Mesendoderm (in vitro differentiated cells): ENCODE measurements at places on chromosomes 6 and 20.
A peak's percentile ranks its signal among the peaks of the same experiment; 100 is the strongest.

- no peaks in the 10 kb centered on the region for H3K36me3 ChIP-seq
- DNase-seq: no peak
- no peak overlapping the region for H3K4me3 ChIP-seq
- H3K27me3 ChIP-seq: no peaks in the 10 kb centered on the region
- H3K27ac ChIP-seq: no peak overlapping the region
Observed at GRCh38 chr6:34616227-34616585, 60.1 kb upstream of the SPDEF start.

DNA sequence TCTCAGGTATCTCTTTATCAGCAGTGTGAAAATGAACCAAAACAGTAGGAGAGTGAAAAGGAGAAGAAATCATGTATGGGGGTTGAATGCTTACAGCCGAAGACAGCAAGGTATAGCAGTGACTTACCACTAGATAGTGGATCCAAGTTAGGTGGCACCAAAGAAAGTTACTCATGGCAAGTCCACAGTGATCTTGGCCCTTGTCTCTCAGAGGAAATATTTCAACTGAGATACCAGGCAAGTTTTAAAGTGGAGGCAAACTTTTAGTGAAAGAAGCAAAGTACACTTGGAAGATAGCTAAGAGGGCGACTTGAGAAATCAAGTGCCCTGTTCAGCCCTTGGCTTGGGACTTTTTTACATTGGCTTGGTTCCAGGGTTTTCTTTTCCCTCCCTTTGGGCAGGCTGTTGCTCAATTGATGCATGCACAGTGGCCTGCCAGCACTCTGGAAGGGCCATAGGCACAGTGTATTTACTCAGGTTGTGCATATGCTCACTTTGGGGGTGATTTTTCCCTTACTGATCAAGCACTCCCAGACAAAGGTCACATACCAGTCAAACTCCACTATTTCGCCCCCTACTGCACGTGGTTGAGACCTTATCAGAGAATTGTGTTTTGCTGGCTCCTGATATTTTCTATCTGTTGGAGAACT, 329.5 kb upstream of the KHDRBS2 start:
- H3K4me3 ChIP-seq: no peak overlapping the region
- no peaks in the 10 kb centered on the region for H3K27me3 ChIP-seq
- no peak for DNase-seq
- no peak overlapping the region for H3K27ac ChIP-seq
- no peaks in the 10 kb centered on the region for H3K36me3 ChIP-seq

GRCh38 chr6:90464507-90464906, 122.4 kb downstream of the MAP3K7 start:
- no peak for DNase-seq
- H3K36me3 ChIP-seq: no peaks in the 10 kb centered on the region
- no peaks in the 10 kb centered on the region for H3K27me3 ChIP-seq
- no peak overlapping the region for H3K27ac ChIP-seq

DNA sequence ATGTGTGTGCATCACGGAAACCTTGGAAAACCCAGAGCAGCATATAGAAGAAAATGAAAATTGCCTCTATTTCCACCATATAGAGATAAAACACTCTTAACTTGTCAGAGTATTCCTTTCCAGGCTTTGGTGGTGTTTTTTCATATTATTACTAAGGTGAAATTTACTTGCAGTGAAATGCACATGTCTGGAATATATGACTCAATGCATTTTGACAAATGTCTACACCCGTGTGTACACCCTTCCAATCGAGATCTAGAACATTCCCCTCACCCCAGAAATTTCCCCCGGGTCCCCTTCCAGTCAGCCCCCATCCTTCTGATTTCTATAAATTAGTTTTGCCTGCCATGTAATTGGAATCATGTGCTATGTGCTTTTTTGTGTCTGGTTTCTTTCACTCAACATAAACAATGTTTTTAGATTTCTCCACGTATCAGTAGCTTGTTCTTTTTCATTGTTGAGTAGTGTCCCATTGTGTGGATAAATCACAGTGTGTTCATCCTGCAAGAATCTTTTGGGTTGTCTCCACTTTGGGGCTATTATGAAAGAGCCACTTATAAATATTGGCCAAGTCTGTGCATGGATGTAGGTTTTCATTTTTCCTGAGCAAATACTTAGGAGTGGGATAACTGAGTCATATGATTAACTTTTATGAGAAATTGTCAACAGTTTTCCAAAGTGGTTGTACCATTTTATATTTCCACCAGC, 19.9 kb upstream of the PREX1 start:
- H3K36me3 ChIP-seq: no peaks in the 10 kb centered on the region
- H3K4me3 ChIP-seq: no peak overlapping the region
- peaks cover 5% of the 10 kb centered on the region for H3K4me1 ChIP-seq
- no peaks in the 10 kb centered on the region for H3K27me3 ChIP-seq

DNA sequence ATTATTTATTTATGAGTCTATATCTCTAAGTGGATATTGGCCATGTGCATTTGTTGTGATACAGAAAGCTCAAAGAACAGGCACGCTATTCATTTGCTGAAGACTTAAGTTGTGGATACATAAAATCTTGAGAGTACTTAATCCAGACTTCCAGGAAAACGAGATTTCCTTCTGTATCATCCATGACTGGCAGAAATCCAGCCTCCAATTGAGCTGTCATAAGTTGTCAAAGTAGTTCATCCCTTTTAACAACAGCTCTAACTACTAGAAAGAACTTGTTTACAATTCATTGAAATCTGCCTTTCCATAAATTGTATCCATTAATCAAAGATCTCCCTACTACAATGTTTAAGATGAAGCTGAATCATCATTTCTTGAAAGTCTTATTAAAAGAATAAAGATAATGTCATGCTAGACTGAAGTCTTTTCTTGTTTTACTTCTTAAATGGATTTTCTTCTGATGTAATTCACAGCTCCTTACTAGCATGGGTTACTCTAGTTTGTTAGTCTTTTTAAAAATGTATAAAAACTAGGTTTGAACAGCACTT, 447.3 kb upstream of the CITED2 start:
- H3K4me3 ChIP-seq: no peak overlapping the region
- H3K36me3 ChIP-seq: no peaks in the 10 kb centered on the region

GRCh38 chr6:167120583-167120903, 2.4 kb upstream of the CCR6 start:
- DNase-seq: no peak
- no peak overlapping the region for H3K4me3 ChIP-seq
- H3K27ac ChIP-seq: no peak overlapping the region
- no peaks in the 10 kb centered on the region for H3K36me3 ChIP-seq
- H3K4me1 ChIP-seq: no peaks in the 10 kb centered on the region
- H3K27me3 ChIP-seq: no peaks in the 10 kb centered on the region

- no peaks in the 10 kb centered on the region for H3K36me3 ChIP-seq
- no peak overlapping the region for H3K27ac ChIP-seq
- no peaks in the 10 kb centered on the region for H3K27me3 ChIP-seq
- no peaks in the 10 kb centered on the region for H3K4me1 ChIP-seq
Observed at GRCh38 chr6:137307163-137307854, 88.1 kb upstream of the IFNGR1 start.

GRCh38 chr20:45085289-45085688, 15.6 kb downstream of the KCNS1 start:
- H3K27ac ChIP-seq: no peak overlapping the region
- H3K4me3 ChIP-seq: no peak overlapping the region
- no peak for DNase-seq
- H3K36me3 ChIP-seq: no peaks in the 10 kb centered on the region
- no peaks in the 10 kb centered on the region for H3K4me1 ChIP-seq
- no peaks in the 10 kb centered on the region for H3K27me3 ChIP-seq

DNA sequence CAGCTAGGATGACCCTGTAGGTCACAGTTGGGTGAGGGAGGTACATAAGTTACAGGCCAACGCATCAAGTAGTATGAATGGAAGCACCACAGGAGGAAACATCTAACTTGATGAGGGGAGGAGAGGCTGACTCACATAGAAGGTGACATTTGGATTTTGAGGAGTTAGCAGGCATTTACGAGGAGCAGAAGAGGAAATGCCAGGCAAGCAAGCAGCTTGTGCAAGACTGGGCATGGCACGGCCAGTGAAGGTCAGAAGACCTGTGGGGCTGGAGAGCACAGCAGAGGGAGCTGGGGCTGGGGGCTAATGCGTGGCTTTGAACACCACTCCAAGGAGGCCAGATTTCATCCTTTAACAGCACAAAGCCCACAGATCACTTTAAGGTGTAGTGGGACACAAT, 37.8 kb downstream of the MUC22 start:
- H3K36me3 ChIP-seq: no peaks in the 10 kb centered on the region
- no peak overlapping the region for H3K4me3 ChIP-seq
- no peaks in the 10 kb centered on the region for H3K4me1 ChIP-seq
- no peaks in the 10 kb centered on the region for H3K27me3 ChIP-seq
- no peak overlapping the region for H3K27ac ChIP-seq

- H3K4me1 ChIP-seq: peaks cover 17% of the 10 kb centered on the region
- DNase-seq: peak; percentile 84
- no peaks in the 10 kb centered on the region for H3K27me3 ChIP-seq
- H3K36me3 ChIP-seq: no peaks in the 10 kb centered on the region
- peak overlapping the region; percentile 10 for H3K27ac ChIP-seq
Observed at GRCh38 chr20:38825901-38826625, 20.6 kb downstream of the PPP1R16B start.

- DNase-seq: peak; percentile 30
- H3K4me1 ChIP-seq: peaks cover 7% of the 10 kb centered on the region
- no peaks in the 10 kb centered on the region for H3K36me3 ChIP-seq
- H3K4me3 ChIP-seq: no peak overlapping the region
- no peak overlapping the region for H3K27ac ChIP-seq
Observed at GRCh38 chr20:17868151-17868550, 100.4 kb downstream of the SNX5 start.

DNA sequence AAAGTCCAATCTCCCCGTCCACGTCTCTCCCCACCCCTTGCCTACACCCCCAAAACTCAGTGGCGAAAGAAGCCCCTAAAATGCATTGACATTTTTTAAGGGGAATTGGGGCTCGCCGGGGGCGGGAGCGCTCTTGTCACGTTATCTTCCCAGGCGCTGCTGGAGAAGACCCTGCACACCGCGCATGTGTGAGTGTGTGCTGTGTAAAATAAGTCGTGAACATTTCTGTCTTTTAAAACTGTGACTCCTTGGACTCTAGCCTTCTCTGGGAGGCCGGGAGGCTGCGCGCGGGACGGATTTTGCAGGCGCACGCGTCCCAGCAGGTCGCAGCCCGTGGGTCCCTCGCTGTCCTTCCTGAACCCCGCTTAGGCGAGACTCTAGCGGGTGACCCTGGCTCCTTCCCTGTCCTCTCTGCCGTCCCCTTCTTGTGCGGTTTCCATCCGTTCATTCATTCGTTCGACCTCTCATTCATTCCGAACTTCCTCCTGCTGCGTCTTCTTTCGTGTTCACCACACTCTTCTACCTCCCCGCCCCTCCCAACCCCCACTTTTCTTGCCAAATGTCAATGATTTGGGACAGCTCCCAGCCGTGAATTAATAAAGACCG, 2.2 kb downstream of the NRN1 start:
- no peak overlapping the region for H3K4me3 ChIP-seq
- peak; percentile 33 for DNase-seq
- no peak overlapping the region for H3K27ac ChIP-seq

DNA sequence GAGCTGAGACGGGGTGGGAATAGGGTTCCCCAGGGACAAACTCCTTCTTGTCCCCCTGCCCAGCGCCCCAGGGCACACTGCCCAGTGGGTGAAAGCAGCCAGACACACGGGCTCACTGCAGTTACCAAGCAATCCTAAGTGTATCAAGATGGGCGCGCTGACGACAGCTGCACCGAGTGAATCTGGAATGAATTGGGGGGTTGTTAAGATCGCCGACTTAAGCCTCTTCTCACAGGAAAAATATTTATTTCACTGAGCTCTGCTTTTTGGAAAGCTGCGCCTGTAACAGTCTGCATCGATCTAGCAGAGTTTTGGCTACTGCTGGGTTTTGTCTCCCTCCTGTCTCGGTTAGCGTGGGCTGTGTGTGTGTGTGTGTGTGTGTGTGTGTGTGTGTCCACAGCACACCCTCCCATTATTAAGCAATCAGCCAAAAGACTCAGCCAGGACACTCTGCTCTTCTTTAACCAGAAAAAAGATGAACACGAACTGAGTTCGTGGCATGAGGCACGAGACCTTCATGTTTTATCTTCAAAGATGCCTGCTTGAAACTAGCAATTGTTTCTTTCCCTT, 35.9 kb downstream of the RIPOR3 start:
- no peak overlapping the region for H3K4me3 ChIP-seq
- H3K27me3 ChIP-seq: no peaks in the 10 kb centered on the region
- no peaks in the 10 kb centered on the region for H3K4me1 ChIP-seq
- H3K36me3 ChIP-seq: no peaks in the 10 kb centered on the region

- no peak for DNase-seq
- H3K36me3 ChIP-seq: no peaks in the 10 kb centered on the region
- H3K4me3 ChIP-seq: no peak overlapping the region
- no peaks in the 10 kb centered on the region for H3K4me1 ChIP-seq
Observed at GRCh38 chr6:11332463-11332862, 100.0 kb upstream of the NEDD9 start.

- no peaks in the 10 kb centered on the region for H3K4me1 ChIP-seq
- H3K27ac ChIP-seq: no peak overlapping the region
- no peak overlapping the region for H3K4me3 ChIP-seq
- H3K36me3 ChIP-seq: no peaks in the 10 kb centered on the region
Observed at GRCh38 chr6:170371588-170371987, 65.0 kb downstream of the FAM120B start.
